ENCODE measurements at places on chromosomes 11 and 22.
A peak's percentile ranks its signal among the peaks of the same experiment; 100 is the strongest.

- DNase-seq = no peak
These were observed 22.9 kb downstream of the SDHAF2 start for GRCh38 chr11:61452825-61453224.

DNA sequence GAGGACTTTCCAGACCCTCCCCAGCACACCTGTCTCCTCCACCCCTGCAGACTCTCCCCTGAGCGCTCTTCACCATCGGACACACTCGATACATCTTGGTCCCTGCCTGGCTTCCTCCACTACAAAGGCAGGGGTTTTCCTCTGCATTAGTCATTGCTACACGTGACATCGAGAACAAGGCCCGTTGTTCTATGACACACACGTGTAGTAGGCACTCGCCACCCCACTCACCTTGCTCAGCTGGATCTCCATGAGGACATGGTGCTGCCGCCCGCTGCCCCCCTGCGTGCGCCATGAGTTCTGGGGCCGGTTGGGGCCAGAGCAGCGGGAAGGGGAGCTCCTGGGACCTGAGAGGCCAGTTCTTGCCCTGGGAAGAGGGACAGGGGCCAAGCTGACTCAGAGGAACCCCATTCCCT, 16.7 kb downstream of the ATG2A start:
- no peak for DNase-seq

DNA sequence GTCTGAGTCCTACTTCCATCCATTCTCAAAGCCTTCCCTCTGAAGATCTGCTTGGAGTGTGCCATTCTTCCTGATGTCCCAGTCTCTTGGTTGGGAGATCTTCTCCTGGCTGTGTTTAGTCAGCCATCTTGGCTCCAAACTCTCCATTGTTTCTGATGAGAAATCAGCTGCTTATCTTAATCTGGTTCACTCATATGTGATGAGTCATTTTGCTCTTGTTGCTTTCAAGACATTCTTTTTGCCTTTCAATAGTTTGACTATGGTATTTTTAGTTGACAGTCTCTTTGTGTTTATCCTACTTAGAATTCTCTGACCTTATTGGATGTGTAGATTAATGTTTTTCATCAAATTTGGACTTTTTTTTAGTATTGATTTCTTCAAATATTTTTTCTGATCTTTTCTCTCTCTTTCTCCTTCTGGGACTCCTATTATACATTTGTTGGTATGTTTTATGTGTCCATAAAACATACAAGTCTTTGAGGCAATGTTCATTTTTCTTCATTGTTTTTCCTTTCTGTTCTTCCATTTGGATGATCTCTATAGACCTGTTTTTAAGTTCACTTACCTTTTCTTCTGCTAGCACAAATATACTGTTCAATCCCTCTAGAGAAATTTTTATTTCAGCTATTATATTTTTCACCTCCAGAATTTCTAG, 77.2 kb upstream of the CLPB start:
- no peak for DNase-seq

DNA sequence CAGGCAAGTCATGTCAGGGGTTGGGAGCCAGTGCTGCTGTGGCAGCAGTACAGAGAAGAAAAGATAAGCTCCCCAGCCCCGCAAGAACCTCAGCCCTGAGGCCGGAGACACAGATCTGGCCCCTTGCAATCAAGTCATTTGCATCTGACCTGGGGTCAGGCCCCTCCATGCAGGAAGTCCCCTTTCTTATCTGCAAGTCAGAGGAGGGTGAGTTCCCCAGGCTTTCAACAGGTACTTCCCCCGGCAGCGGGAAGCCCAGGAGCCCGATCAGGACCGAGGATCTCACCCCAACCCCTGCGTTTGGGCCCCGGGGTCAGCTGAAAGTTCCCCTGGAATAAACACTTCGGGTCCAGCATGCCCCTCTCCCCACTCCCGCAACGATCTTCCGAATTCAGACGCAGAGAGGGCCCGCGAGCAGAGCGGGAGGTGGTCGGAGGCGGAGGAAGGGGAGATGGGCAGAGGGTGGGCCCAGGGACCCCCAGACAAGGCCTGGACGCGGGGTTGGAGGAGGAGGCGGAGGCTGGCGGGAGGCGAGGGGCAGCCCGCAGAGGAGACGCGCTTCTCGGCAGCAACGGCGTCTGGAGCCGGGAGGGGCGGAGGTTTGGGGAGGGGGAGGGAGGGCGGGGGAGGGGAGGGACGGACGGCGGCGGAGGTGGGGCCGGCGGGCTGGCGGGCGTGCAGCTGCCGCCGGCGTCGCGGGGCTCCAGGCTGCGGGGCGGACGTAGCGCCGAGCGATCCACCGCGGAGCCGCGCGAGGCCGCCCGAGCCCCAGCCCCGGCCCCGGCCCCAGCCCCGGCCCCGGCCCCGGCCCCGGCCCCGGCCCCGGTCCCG, at the start of gene TSPAN18:
Gene TSPAN18 (plus strand): TSS at position 680 of the 831 bp plus-strand sequence. CDS start 179,455 bp downstream, outside the sequence.
- peak; percentile 23 for DNase-seq

GRCh38 chr11:106969644-106970355, 48.5 kb downstream of the GUCY1A2 start:
- DNase-seq = no peak

All from NCI-H345 (cell line).